ENCODE measurements at places on chromosomes 12 and 14. TPM values are rescaled to one million over a fixed set of nuclear protein-coding genes. Genes with fewer than 3 reads are reported as not detected.

Gene MYO1A
- 1.5 TPM for total RNA-seq

DNA sequence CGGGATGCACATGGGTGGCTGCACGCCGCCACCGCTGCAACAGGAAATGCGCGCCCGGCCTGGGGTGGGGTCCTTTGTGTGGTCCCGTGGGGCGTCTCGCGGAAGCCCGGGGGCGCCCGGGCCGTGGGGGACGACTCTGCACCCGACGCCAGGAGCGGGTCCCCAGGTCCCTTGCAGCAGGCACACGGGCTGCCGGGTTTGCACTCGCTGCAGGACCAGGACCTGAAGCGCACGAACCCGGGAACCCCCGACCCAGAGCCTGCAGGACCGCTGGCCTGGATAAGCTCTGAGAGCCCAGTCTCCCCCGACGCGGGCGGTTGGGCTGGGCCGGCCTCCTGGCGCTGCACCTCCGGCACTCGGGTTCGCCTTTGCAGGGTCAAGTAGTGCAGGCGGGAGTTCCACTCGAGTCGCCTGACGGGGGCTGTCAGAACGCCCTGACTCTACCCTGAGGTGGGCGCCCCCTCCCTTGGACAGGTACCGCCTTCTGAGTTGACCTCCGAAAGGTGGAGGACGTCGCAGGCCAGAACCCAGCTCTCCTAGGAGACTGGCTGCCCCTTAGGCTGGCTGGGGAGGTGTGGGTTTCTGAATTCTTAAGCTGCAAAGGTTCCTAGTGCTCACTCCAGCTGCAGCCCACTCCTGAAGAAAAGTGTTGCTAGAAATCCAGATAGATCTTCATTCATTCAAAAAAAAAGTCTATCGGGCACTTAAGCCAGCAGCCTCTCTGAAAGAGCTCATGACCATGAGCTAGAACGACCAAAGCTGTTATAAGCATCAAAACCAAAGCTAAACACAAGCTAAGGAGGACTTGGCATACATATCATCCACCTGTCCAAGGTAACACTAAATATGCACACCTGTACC is 68.0 kb downstream of the RNF34 start:
- DNase-seq = no peak

DNA sequence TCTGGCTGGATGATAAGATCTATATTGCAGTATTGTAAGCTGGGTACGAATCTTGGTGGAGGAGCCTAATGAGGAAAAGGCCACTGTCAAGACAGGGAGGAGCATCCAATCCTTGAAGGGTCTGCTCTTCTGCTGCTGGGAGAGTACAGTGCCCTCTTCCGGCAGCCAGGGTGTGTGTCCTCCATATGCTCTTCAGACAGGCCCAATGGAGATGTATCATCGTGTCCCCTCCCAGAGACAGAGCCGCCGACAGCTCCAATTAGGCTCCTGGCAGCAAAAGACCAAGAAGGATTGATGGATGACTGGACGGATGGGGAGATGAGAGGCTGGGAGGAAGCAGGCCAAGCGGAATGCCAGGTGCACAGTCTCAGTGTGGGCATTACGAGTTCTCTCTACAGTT is 51.6 kb upstream of the PIWIL1 start:
- peak; percentile 7 for DNase-seq

- DNase-seq = no peak
Observed at GRCh38 chr14:104151566-104152245, 13.3 kb downstream of the KIF26A start.

Gene NKX2-1
- total RNA-seq = not detected

GRCh38 chr14:104355101-104356019 is 217.0 kb downstream of the KIF26A start:
- no peak for DNase-seq

- DNase-seq = no peak
Observed at GRCh38 chr12:67042697-67043131, 226.4 kb upstream of the CAND1 start.

- DNase-seq = no peak
Observed at GRCh38 chr14:81839056-81839455, 305.4 kb upstream of the SEL1L start.

- DNase-seq = no peak
Observed at GRCh38 chr12:1836854-1837421, 16.6 kb downstream of the LRTM2 start.

GRCh38 chr14:104678346-104678745 is 11.1 kb upstream of the INF2 start:
- DNase-seq = no peak

DNA sequence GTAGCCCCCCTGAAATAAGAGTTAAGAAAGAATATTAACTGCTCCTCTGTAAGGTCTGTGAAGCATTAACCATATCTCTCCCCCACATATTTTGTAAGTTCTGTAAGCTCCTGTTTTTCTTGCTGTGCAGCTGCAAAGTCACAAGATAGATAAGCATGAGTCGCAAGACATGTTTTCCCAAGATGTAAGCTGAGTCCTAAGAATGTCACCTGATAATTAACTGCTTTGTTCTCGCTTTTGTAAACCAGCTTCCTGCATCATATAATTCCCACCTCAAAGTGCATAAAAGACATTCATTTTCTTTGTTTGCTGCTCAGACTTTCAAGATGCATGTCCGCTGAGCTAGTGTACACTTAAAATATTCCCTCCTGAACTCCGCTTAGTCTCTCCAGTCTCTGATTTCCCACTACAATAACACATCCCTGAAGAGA is 27.0 kb upstream of the PHC1 start:
- DNase-seq = no peak

DNA sequence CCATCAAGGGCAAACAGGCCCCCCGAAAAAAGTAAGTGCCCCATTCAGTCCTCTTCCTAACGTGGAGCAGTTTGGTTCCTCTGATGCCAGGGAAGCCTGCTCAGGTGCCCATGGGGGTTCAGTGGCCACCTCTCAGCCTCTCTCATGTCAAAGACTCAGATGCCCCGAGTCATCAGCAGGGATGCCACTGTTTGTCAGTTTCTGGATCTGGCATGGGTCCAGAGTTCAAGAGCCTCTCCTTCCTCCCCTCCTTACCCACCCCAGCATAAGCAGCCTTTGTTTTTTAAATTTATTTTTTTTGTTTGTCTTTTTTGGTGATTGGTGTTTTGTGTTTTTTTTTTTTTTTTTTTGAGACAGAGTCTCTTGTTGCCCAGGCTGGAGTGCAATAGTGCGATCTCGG is 11.3 kb downstream of the KMT5A start:
- no peak for DNase-seq

Gene TAS2R13
- 0.17 TPM for total RNA-seq

DNA sequence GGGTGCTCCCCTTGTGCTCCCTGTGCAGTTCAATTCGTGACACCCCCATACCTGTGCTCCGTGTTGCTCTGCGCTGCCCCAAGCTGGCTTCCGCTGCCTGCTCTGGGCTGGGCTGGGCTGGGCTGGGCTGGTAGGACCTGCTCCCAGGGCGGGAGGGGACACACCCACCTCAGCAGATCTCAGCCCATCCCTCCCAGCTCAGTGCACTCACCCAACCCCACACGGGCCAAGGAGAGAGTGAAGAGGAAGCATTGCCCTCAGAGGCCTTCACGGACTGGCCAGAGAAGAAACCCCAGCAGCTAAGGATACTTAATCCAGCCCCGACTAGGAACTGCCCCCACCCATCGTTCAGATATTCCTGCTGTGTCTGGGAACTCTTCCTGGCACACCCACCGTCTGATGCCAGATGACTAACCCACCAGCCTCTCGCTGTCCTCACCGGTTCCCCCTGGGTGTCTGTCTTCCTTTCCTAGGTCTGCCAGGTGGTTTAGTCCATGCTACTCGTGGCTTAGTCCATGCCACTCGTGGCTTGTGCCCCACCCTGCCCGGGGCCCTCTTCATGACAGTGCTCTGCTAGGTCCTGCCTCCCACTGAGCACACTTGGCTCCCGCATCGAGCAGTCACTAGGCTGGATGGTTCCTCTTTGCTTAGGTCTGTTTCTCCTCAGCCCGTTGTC is at the start of gene LPAR5:
Gene LPAR5 (minus strand): TSS at position 104 of the 676 bp plus-strand sequence. CDS start 14,711 bp downstream, outside the sequence.
- no peak for DNase-seq

DNA sequence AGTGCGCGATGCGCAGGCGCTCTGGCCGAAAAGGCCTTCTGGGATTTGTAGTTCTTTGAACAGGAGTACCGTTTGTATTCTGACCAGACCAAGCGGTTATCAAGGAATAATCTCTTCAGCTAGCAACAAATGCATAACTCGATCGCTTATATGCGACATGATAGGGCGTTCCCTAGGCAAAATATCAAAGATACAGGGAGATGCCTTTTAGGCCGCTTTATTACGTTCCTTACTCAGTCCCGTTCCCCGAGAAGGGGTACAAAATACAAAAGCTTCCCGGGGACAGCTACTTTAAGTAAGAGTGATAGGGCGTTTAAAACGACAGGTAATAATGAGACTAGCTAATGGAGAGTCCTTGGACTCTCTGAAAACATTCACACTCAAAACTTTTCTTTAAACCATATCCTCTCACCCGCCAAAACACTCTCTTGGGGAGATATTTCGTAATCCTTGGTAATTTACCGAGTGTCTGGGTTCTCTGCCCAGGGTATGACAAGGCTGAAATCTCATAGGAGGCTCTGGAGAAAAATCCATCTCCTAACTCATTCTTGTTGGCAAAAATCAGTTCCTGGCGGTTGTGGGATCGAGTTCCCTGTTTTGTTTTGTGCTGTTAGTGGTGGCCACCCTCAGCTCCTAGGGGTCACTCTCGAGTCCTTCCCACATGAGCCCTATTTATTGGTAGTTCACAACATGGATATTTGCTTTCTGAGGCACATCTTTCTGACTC is 412 bp upstream of the SNW1 start:
- DNase-seq = peak; percentile 17

Gene POLR3B
- total RNA-seq = 6.4 TPM

- no peak for DNase-seq
Observed at GRCh38 chr12:56632701-56633467, 2.8 kb upstream of the BAZ2A start.

DNA sequence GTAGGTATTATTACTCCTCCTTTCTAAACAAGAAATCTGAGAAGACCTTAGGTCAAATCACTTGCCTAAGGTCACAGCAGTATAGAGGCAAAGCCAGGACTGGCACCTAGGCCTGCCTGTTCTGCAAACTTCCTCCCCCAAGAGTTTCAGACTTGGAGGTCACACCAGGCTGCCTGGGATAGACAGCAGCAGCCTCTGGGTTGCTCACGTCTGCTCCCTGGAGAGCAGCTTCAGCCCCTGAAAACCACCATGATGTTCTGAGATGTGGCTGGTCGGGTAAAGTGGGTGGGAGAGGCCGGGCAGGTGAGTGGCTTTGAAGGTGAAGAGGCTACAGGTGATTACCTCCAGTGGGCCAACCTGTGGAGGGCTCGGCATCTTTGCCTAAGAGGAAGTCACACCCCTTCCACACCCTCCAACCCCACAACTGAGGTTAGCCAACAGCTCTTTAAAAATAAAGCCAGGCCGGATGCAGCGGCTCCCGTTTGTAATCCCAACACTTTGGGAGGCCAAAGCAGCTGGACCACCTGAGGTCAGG is 37.0 kb upstream of the PNMA1 start:
- DNase-seq = no peak

GRCh38 chr14:100988011-100988410 is 84.5 kb upstream of the RTL1 start:
- no peak for DNase-seq

- DNase-seq = no peak
Observed at GRCh38 chr12:34357791-34358190, 335.5 kb downstream of the ALG10 start.

Gene LRRC10
- total RNA-seq = not detected

DNA sequence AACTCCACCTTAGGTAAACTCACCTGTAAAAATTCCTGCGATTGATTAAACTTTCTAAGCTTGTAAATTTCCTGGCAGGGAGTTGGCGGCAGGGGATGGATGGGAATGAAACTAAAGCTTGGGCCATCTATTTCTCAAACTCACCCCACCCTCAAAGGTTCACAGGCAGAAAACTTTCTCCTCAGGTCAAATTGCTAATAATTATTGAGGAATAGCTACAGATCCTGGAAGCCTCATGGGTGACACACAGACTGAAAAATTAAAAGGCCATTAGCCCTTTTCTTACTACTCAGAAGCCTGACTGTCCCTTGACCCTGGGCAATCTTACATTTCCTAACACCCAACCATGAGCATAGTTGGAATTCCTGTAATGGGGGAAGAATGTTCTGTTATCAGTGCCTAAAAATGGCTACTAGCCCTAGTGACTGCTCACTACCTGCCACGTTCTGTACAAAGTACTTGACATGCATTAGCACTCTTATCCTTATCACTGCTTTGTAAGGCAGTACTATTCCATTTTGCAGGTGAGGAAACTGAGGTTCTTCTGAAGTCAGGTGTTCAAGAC is 12.4 kb upstream of the SYNDIG1L start:
- DNase-seq = no peak

Gene NOVA1
- total RNA-seq = not detected

DNA sequence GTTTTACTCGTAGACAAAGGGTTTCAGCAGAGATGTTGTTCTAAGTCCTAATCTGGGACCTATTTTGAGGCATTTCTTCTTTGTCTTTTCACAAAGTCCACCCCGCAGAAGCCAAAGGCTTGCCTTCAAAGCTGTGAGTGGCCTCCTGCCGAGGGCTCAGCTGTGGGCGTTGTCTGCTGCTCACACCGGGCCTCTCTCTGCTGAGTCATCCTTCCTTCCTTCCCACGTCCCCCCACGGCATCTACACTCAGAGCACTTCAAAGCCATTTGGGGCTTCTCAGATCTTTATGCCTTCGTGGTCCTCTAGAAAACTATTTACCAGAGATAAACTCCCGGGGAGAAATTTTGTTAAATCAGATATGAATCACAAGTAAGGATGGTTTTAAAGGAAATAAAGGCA is 115.9 kb upstream of the TMPO start:
- DNase-seq = peak; percentile 71

DNA sequence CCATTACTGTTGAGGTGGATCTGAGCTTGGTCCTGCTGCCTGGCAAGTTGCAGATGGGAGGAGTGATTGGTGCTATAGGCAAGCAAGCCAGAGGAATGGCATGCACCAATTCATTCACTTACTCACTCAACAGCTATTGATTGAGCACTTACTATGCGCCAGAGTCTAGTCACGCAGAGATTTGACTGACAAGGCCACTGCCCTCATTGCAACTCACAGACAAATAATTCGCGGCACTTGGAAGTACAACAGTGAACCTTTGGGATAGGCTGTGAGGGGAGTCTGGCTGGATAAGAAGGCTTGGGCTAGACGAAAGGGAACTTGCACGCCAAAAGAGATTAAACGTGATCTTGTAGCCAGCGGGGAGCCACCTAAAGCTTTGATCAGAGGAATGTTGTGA is 96.2 kb downstream of the NEDD1 start:
- DNase-seq = no peak

GRCh38 chr12:109169686-109170085 is 53.3 kb downstream of the ACACB start:
- no peak for DNase-seq

GRCh38 chr14:74237441-74237840 is 1.8 kb upstream of the VSX2 start:
- no peak for DNase-seq

- no peak for DNase-seq
Observed at GRCh38 chr12:76633415-76633814, 73.8 kb upstream of the OSBPL8 start.

DNA sequence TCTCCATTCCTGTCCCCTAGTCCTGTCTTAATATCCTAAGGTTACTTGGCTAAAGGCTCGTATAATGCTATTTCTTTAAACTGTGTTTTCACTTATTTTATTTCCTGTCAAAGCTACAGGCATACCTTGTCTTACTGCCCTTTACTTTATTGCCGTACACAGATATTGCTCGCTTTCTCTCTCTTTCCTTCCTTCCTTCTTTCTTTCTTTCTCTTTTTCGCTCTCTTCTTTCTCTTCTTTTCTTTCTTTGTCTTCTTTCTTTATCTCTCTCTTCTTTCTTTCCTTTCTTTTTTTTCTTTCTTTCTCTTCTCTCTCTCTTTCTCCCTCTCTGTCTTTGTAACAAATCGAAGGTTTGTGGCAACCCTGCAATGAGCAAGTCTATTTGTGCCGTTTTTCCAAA is 123.9 kb upstream of the ARHGAP5 start:
- no peak for DNase-seq

- no peak for DNase-seq
Observed at GRCh38 chr14:32018391-32019092, 58.6 kb upstream of the ARHGAP5 start.
